ENCODE measurements at places on chromosomes 2 and 18.

DNA sequence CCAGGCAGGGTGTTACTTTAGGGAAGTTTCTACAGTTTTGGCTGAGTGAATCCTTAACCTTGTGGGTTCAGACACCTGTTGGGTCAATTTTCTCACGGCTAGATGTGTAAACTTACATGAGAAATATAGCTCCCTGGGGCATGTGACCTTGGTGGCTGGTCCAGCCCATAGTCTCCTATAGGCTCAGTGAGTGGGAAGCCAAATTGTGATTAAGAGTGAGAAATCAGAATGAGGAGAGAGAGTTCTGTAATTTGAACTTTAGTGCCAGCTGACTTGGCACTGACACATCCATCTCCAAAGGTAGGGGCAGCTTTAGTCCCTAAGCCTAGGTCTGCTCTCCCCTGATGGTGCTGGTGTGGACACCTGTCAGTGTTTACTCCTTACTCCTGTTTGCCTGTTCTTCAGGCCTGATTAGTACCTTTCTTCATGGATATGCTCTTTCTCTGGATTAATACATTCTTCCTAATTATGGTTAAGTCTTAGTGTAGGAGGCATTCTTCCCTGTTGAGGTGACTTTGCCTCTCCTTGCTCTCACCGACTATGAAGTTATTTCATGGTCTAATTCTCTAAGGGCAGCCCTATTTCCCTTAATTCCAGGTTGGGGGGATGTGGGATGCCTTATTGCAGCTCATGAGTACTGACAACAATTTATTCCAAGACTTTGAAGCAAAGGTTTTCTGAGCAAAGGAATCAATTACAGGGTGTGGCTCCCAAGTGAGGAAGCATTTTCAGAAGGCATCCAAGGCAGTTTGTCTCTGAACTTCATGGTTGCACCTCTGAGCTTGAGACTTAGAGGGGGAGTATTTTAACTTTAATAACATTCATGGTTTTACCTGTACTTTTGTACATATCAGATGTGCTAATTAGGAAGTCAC lies 177.3 kb downstream of the DYSF start:
- no peak for DNase-seq

GRCh38 chr2:176967911-176968450 lies 244.6 kb upstream of the HNRNPA3 start:
- DNase-seq, result no peak

- DNase-seq, result no peak
Observed at GRCh38 chr2:44766220-44766619, 175.3 kb upstream of the SIX3 start.

- no peak for DNase-seq
Observed at GRCh38 chr18:44186001-44186400, 494.7 kb upstream of the SETBP1 start.

DNA sequence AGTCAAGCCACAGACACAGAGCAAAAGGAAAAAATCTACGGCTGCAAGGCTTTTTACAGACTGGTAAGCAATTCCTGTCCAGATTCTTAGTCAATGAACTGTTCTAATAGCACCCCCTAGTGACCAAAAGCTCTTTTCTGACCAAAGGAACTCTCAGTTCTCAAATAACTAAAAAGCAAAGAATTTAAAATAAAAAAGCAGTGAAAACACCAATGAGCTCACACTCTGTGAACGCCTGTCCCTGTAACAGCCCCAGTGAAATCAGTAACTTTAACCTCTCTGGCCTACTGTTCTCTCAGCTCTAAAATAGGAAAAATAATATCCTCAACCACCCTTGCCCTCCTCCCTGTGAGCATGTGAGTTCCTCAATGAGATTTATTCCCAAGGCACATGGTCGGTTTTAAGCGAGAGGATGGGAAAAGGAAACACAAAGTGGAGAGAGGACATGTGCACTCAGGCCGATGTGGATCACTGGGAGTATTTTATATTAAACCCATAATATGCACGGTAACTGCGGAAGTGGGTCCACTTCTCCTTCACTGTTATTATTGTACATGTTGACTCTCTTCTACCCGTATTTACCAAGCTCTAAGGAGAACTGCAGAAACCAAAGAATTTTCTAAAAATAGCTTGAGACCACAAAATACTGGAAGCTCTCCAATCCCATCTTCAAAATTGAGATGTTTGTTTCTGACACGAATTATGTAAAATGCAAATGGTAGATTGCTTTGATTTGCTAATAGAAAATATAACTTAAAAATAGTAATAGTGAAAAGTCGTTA lies 128.5 kb downstream of the STK39 start:
- DNase-seq, result no peak

- no peak for DNase-seq
Observed at GRCh38 chr18:73962256-73962655, 185.4 kb downstream of the FBXO15 start.

DNA sequence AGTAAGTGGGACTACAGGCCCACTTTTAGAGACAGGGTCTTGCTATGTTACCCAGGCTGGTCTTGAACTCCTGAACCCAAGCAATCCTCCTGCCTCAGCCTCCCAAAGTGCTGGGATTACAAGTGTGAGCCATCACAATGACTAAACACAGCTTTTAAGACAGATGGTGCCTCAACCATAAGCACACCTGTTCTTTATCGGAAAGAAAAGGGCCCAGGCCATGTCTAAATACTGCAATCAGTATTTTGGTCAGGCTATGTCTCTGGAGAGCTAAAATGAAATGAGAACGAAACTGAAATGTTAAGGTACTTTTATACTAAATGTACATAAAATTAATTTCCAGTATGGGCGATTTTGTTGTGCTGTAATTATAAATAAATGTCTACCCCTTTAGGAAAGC lies 69.5 kb upstream of the SPTBN1 start:
- no peak for DNase-seq

GRCh38 chr2:132668189-132668823 lies 1.7 kb downstream of the LYPD1 start:
- DNase-seq, result no peak

DNA sequence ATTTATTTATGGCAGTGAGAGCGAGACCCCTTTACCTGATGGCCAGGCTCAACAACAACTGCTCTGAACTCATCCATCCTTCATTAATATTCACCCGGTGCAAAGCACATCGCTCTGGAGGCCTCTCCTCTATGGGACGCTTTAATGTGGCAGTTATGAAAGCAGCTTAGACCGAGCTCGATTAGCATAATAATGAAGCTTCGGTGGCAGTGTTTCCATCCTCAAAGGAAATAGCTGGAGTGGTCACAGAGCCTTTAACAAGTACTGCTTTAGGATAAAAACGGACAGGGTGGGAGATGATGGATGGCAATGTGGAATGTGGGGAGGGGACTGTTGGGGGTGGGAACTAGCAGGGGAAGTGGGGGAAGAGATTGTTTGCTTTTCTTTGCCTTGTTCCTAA lies 243.9 kb downstream of the SLC4A3 start:
- no peak for DNase-seq
